ENCODE measurements at places on chromosomes 11 and 22.

GRCh38 chr11:103370076-103370475, 260.9 kb downstream of the DYNC2H1 start:
- DNase-seq: no peak

- DNase-seq: no peak
These were observed 17.2 kb downstream of the TOB2 start for GRCh38 chr22:41429232-41429950.

DNA sequence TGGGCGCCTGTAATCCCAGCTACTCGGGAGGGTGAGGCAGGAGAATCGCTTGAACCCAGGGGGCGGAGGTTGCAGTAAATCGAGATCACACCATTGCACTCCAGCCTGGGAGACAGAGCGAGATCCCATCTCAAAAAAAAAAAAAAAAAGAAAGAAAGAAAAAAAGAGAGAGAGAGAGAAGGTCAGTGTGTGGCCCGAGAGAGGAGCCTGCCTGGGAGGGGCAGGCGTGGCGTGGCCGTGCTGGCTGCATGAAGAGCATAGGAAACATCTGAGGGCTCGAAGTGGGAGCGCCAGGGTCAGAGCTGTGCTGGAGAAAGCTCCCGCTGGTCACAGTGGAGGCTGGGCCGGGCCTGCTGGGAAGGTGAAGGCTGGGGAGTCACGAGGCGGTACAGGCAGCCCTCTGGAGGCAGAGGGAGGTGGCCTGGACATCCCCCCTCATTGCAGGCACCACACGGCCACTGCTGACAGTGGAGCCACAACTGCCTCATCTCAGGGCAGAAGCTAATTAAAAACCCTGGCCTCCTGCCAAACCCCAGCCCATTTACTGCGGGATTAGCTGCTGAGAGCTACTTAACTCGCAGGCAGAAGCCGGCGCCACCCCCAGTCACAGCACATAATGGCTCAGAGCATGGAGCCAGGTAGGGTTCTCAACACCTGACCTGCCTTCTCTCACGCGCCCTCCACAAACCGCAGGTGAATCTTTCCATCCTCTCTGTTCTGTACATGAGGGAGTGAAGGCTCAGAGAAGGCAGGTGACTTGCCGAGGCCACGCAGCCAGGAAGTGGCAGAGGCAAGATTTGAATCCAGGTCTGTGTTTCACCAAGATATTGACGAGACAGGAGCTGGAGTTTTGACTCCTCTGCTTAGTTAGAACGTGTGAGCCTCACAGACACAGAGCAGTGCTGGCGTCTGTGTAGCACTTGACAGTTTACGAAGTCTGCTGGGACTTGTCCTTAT, 32.6 kb downstream of the NFAM1 start:
- no peak for DNase-seq

DNA sequence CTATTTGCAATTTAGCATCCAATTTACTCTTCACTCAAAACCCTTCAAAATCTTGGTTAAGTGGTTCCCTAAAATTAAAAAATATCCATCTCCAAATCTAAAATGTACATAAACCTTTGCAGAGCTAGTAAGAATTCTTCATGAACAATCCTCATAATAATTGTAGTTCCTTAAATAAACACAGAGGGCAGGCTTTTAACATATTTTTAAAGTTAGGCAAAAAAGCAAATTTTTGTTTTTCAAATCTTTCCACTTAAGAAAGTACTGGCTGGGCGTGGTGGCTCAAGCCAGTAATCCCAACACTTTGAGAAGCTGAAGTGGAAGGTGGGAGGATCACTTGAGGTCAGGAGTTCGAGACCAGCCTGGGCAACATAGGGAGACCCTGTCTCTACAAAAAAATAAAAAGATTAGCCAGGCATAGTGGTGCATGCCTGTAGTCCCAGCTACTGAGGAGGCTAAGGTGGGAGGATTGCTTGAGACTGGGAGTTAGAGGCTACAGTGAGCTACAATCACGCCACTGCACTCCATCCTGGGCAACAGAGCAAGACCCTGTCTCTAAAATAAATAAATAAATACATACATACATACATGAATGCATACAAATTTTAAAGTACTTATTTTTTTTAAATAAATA, 25.1 kb upstream of the PLAAT3 start:
- DNase-seq: no peak

DNA sequence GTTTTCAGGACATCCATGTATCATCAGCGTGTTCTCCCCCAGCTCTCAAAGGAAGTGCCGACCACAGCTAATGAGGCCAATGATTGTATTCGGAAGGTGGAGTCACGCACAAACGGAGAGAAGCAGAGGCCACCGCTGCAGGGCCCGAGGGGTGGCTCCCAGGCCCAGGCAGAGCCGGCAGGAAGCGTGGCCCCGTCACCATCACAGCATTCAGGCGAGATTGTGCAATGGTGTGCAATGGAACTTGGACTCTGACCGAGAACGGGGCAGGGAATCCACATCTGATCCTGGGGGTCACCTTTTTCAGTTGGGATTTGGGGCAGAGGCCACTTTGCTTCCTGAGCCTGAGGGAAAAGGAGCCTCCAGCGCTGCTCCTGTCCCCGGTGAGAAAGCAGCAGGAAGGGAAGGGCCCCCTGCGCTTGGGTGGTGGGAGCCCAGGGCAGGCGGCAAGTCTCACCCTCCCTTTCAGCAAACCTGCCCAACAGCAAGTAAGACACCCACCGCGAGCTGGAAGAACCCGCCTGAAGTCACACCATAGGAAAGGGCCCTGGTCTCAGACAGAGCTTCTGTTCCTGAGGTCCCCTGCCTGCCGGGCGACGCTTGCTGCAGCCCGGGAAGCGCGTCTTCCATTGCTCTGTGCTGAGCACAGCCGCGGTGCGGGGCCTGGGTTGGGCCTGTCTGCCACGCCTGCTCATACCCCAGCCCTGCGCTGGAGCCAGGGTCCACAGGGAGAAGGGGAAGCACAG, 1430.7 kb downstream of the BRD1 start:
- DNase-seq: no peak

- no peak for DNase-seq
These were observed 94.6 kb upstream of the ANO1 start for GRCh38 chr11:69983571-69983877.

DNA sequence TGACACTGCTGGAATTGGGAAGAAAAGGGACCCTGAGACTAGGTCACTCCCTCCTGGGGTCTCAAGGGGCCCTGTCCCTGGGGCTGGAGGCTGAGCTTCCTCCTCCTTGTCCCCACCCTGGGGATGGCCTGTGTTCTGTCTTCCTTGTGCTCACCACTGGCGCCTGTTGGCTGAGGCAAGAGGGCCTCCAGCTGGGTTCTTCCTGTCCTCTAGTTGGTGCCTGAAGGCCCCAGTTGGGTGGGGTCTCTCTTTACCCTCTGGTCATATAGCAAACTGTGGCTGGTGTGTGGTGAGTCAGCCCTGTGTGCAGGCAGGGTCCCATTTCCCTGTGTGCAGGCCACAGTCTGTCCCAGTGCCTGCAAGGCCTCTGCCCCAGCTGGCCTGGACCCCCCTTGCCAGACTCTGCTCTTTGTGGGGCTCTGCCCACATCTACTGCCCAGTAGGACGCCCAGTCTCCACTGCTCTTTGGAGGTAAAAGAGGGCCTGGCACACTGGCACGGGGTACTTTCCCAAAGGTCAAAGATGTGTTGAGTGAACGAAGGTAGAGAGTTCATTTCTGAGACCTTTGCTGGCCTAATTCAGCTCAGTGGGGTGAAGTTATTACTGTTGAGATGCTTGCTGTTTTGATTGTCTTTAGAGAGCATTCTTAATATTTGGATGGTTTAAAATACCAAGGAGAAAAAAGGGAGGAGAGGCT, 55.1 kb upstream of the CLDN5 start:
- no peak for DNase-seq

DNA sequence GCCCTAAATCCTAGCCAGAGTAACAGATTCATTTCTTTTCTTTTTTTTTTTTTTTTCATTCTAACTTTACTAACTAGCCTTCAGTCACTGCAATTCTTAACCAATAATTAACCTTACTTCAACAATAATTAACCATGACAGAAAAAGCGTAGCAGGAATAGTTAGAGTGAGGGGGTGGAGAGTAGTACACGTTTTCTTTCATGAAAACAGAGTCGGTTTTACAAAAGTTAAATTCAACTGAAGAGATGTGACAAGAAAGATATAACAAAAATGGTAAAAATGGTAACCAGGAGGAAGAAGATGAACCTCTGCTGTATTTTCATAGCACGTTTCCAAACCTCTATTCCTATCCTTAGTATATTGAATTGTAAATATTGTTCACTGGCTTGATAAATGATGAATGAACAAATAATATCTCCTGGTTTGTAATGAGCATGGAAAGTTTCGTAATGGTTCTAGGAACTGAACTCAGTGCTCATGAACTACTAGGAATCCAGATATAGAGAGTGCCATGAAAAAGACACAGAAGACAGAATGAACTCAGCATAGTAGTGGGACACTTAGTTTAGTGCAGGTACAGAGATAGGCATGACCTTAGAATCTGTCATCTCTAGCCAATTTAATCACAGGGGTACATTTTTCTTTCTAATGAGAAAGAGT, 116.5 kb upstream of the ANO5 start:
- no peak for DNase-seq

- no peak for DNase-seq
These were observed 21.6 kb upstream of the SLC22A12 start for GRCh38 chr11:64569300-64569970.

GRCh38 chr22:45221201-45221600, 19.5 kb downstream of the KIAA0930 start:
- no peak for DNase-seq

GRCh38 chr11:88378422-88379066, 41.0 kb upstream of the CTSC start:
- no peak for DNase-seq

DNA sequence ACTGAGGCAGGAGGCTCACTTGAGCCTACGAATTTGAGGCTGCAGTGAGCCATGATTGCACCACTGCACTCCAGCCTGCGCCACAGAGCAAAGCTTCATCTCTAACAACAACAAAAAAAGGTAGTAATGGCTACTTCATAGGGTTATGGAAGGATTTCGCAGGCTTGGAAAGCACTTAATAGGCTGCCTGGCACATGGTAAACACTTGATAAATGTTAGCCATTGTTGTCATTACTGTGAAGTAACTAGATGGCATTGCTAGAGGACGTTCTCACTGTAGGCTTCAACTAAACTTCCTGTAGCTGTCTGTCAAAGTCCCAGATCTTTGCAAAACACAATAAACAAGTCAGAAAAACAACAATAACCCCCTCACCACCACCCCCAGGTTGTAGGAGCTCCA, 357.2 kb upstream of the NARS2 start:
- DNase-seq: no peak

DNA sequence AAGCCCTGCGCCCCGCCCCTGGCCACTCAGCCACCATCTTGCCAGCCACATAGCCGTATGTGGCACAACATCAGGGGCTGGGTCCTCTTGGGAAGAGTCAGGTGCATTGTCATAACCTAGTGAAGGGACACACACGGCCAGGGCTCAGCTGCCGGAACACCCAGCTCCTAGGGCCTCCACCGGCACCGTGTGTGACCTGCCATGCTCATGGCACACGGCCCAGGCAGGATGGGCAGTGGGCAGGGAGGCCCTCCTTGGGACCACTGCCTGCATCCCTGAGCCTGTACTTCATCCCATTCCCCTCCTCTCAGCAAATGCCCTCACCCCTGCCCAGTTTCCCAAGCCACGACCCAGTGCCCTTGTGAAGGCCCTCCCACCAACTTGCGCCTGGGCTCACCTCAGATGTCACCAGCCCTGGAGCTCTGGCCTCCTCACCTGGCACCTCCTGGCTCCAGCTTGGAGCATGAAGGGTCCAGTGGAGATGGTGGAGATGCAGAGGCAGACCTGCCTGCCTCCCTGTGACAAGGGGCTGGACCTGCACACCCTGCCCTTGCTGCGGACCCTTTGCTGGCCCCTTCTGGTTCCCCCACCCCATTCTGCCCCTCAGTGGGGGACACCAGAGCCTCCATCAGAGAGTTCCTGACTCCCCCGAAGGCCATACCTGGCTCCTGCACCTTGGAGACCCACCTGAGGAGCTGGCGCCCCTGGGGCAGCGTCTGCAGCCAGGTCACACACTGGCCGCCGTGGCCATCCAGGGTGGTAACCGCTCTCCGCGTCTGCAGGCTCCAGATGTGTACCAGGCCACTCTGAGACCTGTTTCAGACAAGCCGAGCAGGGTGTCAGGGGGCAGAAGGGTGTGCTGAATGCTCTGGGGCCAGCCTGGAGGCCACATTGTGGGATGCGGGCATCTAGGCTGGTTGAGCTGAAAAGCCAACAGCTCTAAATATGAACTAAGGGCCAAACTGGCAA, 34.5 kb downstream of the GNB1L start:
- DNase-seq: no peak

GRCh38 chr11:126404367-126404766, 48.9 kb downstream of the ST3GAL4 start:
- DNase-seq: no peak

GRCh38 chr11:15179167-15179566, 64.4 kb downstream of the INSC start:
- DNase-seq: no peak

GRCh38 chr11:119195680-119196079, 10.4 kb downstream of the NHERF4 start:
- DNase-seq: no peak

GRCh38 chr11:107041088-107041444, 22.8 kb upstream of the GUCY1A2 start:
- DNase-seq: no peak

- DNase-seq: peak; percentile 32
These were observed 431 bp downstream of the KMT2A start for GRCh38 chr11:118436639-118437207.

- DNase-seq: peak; percentile 75
These were observed at the start of gene B4GAT1 for GRCh38 chr11:66347425-66348276. B4GAT1 (minus strand) TSS chr11:66347629; CDS start chr11:66347545, 84 bp downstream.

DNA sequence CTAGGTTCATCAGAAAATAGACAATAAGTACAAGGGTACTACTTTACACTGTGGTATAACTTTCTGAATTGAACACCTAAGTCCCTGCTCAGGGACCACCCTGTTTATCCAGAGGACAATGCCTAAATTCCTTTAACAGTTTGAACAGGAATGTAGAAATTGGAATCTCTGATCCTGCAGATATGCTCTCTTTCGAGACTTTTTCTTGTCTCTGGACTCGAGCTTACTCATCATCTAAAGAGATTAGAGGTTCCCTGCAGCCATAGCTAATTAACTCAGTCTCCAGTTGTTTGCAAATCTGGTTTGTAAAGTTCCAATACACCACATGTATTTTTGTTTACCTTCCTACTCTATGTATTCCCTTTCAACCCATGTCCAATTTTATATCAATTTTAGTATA, 1.0 kb downstream of the HOATZ start:
- DNase-seq: no peak

DNA sequence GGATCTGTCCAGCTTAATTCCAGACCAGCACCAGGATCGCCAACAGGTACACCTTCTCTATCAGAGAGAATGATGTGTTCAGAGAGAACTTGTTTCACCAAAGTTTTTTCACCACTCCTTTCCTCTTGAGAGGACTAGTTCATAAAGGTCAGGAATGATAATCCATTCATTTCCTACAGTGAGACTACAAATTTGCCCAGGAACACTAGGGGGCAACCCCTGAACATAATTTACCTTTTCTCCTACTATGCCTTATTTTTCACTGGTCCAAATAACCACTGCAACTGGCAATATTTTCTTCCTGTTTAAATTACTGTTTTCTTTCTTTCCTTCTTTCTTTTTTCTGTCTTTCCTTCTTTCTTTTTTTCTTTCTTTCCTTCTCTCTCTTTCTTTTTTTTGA, 22.5 kb downstream of the CAVIN3 start:
- DNase-seq: no peak

Measured in activated CD4-positive, alpha-beta T cell treated with anti-CD3 and anti-CD28 coated beads for 4 hours (primary cell).